Endothelial cell (in vitro differentiated cells): ENCODE measurements at places on chromosomes 5 and 9. TPM values are rescaled to one million over a fixed set of nuclear protein-coding genes. Genes with fewer than 3 reads are reported as not detected.
A peak's percentile ranks its signal among the peaks of the same experiment; 100 is the strongest.

The POU5F2 gene
- total RNA-seq, result 0.64 TPM

The PCA3 gene
- total RNA-seq, result 0.62 TPM

The CCL27 gene
- not detected for total RNA-seq

The FBP1 gene
- total RNA-seq, result not detected

- DNase-seq, result no peak
Observed at GRCh38 chr5:116521173-116521872, 53.3 kb downstream of the SEMA6A start.

- DNase-seq, result no peak
Observed at GRCh38 chr5:135236228-135236907, 162.7 kb downstream of the MACROH2A1 start.

DNA sequence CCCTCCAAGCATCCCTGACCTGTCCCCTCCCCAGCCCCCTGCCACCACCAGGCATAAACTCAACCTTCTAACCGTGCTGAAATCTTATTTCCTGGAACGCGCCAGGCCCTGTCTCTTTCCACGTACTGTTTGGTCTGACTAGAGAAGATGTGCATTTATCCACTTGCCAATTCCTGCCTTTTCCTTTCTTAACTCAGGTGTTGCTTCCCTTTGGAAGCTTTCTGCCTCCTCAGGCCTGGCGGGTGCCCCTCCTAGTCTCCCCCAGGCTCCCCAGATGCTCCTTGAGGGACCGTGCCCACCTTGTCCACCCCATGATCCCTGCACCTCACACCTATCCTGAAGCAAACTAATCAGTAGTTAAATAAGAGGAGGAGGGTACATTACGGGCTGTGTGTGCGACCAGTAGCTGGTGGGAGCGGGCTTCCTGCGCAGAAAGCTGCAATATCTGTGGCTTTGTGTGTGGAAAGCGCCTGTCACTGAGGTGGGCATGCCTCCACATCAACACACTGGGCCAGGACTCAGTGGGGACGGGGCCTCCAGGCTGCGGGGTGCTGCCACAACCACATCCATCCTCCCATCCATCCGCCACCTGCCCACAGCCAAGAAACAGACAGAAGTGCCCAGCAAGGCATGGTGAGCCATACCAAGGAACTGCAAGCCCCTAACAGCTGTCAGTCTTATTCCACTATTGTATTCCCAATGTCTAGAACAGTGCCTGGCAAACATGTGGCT lies 73.5 kb downstream of the COL23A1 start:
- DNase-seq, result no peak

DNA sequence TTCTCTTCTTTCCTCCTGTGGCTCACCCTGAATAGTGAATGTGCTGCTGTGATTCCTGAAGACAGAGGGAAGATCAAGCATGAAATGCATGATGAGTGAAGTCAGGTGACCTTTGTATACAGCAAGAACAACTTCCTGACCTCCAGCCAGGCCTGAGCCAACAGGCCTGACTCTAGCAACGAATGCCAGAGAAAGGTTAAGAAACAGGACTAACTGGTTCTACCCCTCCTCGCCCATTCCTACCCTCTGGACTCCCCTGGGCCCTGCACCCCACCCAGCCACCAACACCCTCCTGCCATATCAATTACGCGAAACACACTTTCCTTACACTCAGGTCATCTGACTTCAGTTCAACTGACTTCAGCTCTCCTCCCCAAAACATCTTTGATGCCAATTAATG lies 4.9 kb downstream of the SUSD1 start:
- DNase-seq, result no peak

DNA sequence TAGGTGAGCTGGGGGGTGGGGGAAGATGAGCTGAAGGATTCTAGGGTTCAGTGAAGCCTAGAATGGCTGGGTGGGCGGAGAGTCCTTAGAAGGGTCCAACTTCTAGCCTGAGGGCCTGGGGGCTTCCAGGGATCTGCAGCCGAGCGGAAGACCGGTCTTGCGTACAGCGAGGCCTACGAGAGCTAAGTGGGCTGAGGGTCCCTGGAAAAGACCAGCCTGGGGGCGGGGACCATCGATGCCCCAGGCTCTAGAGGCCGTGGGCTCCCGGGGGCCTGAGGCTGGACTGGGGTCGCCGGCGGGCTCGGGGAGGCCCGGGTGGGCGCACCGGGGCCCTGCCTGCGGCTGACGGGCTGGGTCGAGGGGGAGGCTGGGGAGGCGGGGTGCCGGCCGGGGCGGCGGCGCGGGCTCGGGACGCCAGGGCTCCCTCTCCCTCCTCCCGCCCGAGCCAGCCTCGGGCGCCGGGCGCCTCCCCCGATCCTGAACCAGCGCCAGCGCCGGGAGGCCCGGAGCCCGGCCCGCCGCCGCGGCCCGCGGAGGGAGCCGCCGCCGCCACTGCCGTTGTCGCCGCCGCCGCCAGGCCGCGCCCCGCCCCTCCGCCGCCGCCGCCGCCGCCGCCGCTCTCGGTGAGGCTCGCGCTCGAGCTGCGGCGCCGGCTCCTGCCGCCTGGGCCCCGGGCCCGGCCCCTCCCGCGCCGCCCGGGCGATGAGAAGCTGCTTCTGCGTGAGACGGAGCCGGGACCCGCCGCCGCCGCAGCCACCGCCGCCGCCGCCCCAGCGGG lies at the start of gene MVB12B:
MVB12B (plus strand) TSS at position 602 of the 778 bp plus-strand sequence; CDS start at position 703, 101 bp downstream.
- peak; percentile 45 for DNase-seq

GRCh38 chr9:69036309-69036708 lies 757 bp downstream of the FXN start:
- no peak for DNase-seq

- DNase-seq, result no peak
Observed at GRCh38 chr5:164577742-164578141, 1072.3 kb downstream of the MAT2B start.

GRCh38 chr5:9168791-9169556 lies 376.9 kb downstream of the SEMA5A start:
- DNase-seq, result no peak

GRCh38 chr5:112010475-112010874 lies 253.5 kb upstream of the NREP start:
- DNase-seq, result no peak

- no peak for DNase-seq
Observed at GRCh38 chr5:92956886-92957285, 624.1 kb downstream of the NR2F1-AS1 start.

DNA sequence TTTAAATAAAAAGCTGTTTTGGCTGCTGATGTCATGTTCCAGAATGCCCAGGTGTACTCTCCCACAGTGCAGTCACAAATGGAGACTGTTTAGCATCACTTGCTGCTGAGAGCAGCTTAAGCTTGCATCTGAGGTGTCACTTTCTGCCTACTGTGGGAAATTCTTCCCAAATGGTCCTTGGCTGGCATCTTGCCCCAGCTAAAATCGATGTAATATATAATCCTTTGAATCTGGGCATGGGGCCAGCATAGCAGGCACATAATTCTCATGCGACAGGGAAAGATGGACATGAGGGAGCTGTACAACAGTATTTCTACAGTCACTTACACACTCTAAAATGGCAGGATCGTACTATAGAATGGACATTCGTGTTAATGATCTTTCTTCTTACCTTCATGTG lies 144.3 kb downstream of the MACIR start:
- DNase-seq, result no peak

DNA sequence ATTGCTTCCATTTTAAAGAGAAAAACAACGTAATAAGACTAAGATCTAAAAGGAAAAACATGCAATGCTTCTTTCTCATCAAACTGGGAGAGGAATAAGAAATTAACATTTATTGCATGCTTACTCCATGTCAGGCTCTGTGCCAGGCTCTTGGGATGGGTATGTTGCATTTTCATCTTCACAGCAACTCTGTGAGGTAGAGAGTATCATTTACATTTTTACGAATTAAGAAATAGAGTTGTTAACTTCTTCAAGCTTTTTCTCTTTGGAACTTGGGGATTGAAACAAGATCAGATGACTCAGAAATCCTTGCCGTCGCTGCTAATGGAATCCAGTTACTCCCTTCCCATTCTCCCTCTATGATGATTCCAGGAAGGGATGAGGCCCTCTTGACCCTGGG lies 39.5 kb downstream of the PDE8B start:
- no peak for DNase-seq
